ENCODE measurements at places on chromosomes 5 and 9. TPM values are rescaled to one million over a fixed set of nuclear protein-coding genes. Genes with fewer than 3 reads are reported as not detected.

- DNase-seq, result no peak
- no peaks in the 10 kb centered on the region for H3K27me3 ChIP-seq
- H3K27ac ChIP-seq, result peak overlapping the region; percentile 38
- no peaks in the 10 kb centered on the region for H3K36me3 ChIP-seq
- H3K4me1 ChIP-seq, result peaks cover 63% of the 10 kb centered on the region
Measured at GRCh38 chr5:76415855-76416254, 12.8 kb downstream of the IQGAP2 start.

GRCh38 chr9:126613651-126614050, at the start of gene LMX1B:
LMX1B (plus strand) TSS chr9:126613928; CDS start chr9:126614450, 522 bp downstream.
- DNase-seq, result no peak
- peaks cover 41% of the 10 kb centered on the region for H3K27me3 ChIP-seq
- H3K36me3 ChIP-seq, result peaks cover 6% of the 10 kb centered on the region
- no peak within 1 kb of the TSS for H3K27ac ChIP-seq

GRCh38 chr9:28539434-28540070, 966.3 kb upstream of the C9orf72 start:
- no peaks in the 10 kb centered on the region for H3K36me3 ChIP-seq
- H3K27ac ChIP-seq, result no peak overlapping the region
- H3K4me3 ChIP-seq, result no peak overlapping the region
- no peak for DNase-seq
- H3K27me3 ChIP-seq, result no peaks in the 10 kb centered on the region

GRCh38 chr5:166279828-166280227, 2011.6 kb upstream of the WWC1 start:
- no peaks in the 10 kb centered on the region for H3K36me3 ChIP-seq
- no peak overlapping the region for H3K27ac ChIP-seq
- no peaks in the 10 kb centered on the region for H3K27me3 ChIP-seq
- no peak overlapping the region for H3K4me3 ChIP-seq
- H3K4me1 ChIP-seq, result no peaks in the 10 kb centered on the region
- DNase-seq, result no peak

DNA sequence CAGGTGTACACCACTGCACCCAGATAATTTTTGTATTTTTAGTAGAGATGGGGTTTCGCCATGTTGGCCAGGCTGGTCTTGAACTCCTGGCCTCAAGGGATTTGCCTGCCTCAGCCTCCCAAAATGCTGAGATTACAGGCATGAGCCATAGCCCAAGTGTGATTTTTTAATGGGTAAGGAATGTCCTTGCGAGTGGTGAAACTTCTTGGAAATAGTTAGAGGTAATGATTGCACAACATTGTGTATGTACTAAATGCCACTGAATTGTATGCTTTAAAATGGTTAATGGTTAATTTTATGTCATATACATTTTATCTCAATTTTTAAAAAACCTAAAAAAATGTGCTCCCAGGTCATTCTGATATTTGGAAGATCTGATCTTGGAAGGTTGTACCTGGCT, 59.9 kb upstream of the IL6ST start:
- peaks cover 20% of the 10 kb centered on the region for H3K4me1 ChIP-seq
- H3K27me3 ChIP-seq, result peaks cover 13% of the 10 kb centered on the region
- H3K36me3 ChIP-seq, result no peaks in the 10 kb centered on the region

GRCh38 chr9:99445371-99445891, 223.3 kb downstream of the SEC61B start:
- H3K27ac ChIP-seq, result no peak overlapping the region
- no peak for DNase-seq
- peaks cover 29% of the 10 kb centered on the region for H3K27me3 ChIP-seq
- H3K36me3 ChIP-seq, result no peaks in the 10 kb centered on the region

GRCh38 chr5:95398989-95399388, 7.8 kb downstream of the FAM81B start:
- no peaks in the 10 kb centered on the region for H3K36me3 ChIP-seq
- H3K4me3 ChIP-seq, result no peak overlapping the region
- peaks cover 5% of the 10 kb centered on the region for H3K27me3 ChIP-seq
- H3K4me1 ChIP-seq, result no peaks in the 10 kb centered on the region
- H3K27ac ChIP-seq, result no peak overlapping the region
- DNase-seq, result no peak

GRCh38 chr5:147859962-147860640, 18.4 kb upstream of the SCGB3A2 start:
- H3K27me3 ChIP-seq, result no peaks in the 10 kb centered on the region
- no peak for DNase-seq
- H3K4me1 ChIP-seq, result no peaks in the 10 kb centered on the region
- no peak overlapping the region for H3K27ac ChIP-seq
- no peaks in the 10 kb centered on the region for H3K36me3 ChIP-seq

- H3K27me3 ChIP-seq, result peaks cover 37% of the 10 kb centered on the region
- peaks cover 7% of the 10 kb centered on the region for H3K36me3 ChIP-seq
- H3K4me1 ChIP-seq, result peaks cover 6% of the 10 kb centered on the region
- no peak overlapping the region for H3K27ac ChIP-seq
Measured at GRCh38 chr5:73314395-73315257, 134.0 kb downstream of the FOXD1 start.

- no peak overlapping the region for H3K4me3 ChIP-seq
- H3K4me1 ChIP-seq, result no peaks in the 10 kb centered on the region
- H3K36me3 ChIP-seq, result no peaks in the 10 kb centered on the region
- H3K27ac ChIP-seq, result no peak overlapping the region
- peaks cover 14% of the 10 kb centered on the region for H3K27me3 ChIP-seq
Measured at GRCh38 chr9:69264526-69264925, 60.5 kb upstream of the ENTREP1 start.

DNA sequence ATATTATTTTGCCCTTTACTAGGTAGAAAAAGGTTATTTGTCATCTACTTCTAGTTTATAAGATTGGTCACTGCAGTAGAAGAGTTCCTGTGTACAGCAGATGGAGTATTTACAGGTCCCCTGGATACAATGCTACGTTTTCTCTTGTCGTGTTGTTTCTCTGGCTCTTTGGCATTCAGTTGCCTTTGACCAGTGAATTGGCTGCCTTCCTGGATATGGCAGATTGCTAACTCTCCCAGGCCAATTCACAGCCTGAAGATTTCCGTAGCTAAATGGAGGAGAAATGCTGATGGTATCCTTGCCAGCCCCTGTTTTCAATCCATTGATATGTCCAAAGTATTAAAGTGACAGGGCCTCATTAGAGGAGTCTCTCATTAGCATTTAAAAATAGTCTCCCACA, 32.5 kb upstream of the GNAQ start:
- H3K27me3 ChIP-seq, result no peaks in the 10 kb centered on the region
- no peak for DNase-seq

DNA sequence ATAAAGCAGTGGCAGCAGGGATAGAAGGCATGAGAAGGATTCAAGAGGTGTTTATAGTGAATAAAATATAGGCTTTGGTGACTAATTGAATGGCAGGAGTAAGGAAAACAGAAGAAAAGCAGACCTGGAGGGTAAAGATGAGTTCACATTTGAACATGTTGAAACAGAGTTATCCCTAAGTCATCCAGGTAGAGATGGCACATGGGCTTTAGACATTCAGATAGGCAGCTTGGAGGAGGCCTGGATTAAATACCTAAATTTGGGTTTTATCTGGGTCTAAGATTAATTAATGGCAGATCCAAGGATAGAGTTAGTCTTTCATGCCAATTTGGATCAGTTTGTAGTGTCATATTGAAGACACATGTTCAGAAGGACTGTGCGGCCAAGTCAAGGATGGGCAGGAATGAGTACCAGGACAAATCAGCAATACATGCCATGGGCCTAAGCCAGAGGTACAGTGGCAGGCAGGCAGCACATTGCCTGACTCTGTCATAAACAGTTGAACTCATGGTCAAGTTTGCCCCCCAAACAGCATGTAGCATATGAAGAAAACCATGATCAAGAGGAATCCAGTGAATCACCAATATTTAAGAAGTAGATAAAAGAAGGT, 115.5 kb upstream of the SLC12A2 start:
- no peaks in the 10 kb centered on the region for H3K36me3 ChIP-seq
- H3K4me1 ChIP-seq, result no peaks in the 10 kb centered on the region
- no peak overlapping the region for H3K27ac ChIP-seq
- DNase-seq, result no peak
- no peaks in the 10 kb centered on the region for H3K27me3 ChIP-seq
- H3K4me3 ChIP-seq, result no peak overlapping the region

DNA sequence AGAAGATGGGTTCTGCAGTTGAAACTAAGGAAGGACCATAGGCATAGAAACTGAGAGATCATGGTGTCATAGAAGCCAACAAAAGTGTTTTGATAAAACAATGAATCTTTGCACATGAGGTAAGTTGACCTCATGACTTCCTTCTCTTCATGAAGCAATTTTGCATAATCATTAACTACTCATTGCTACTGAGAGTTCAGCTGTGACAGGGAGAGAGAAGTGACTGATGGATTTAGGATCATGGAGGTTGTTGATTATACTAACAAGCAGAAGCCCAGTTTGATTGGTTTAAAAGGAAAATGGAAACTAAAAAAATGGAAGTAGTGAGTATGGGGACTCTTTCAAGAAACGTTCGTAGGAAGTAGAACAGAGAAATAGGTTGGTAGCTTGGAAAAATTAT, 51.2 kb downstream of the PARP8 start:
- H3K4me1 ChIP-seq, result peaks cover 83% of the 10 kb centered on the region
- peak overlapping the region; percentile 8 for H3K4me3 ChIP-seq
- no peaks in the 10 kb centered on the region for H3K27me3 ChIP-seq
- H3K27ac ChIP-seq, result peak overlapping the region; percentile 6

DNA sequence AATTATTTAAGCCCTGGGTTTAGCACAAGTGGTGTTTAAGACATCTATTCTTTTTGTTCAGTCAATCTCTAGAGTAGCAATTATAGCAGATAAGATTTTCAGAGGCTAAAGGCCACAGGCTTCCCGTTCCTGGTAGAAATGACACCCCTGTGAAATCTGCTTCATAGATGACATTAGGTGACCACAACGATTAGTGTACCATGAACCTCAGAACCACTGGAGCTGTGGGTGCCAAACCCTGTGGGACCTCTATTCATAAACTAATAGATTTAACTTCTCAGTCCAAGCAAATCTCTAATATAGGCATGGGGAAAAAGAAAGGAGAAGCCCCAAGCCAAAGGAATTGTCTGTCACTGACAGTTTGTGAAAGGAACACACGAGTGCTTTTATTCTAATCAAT, 207.4 kb downstream of the ARRDC3 start:
- DNase-seq, result peak; percentile 63
- no peak overlapping the region for H3K4me3 ChIP-seq
- no peaks in the 10 kb centered on the region for H3K36me3 ChIP-seq

DNA sequence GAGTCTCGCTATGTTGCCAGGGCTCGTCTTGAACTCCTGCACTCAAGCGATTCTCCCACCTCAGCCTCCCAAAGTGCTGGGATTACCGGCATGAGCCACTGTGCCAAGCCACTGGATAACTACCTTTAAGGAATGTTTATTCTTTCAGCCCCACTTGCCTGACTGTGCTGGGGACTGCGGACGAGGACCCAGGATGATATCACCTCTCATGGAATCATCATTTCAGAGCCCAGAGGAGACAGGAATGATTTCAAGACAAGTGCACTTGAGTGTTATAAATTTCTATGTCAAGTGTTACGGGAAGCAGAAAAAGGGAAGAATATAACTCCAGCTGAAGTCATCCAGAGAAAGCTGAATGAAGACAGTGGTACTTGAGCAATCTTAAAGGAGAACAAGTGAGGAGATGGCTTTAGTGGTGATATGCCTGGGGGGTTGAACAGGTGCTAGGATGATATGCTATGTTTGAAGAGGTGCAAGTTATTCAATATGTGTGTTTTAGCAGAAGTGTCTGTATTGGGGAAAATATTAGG, 109.3 kb downstream of the DCP2 start:
- no peak overlapping the region for H3K4me3 ChIP-seq
- H3K4me1 ChIP-seq, result no peaks in the 10 kb centered on the region
- no peaks in the 10 kb centered on the region for H3K36me3 ChIP-seq
- H3K27me3 ChIP-seq, result peaks cover 22% of the 10 kb centered on the region
- H3K27ac ChIP-seq, result no peak overlapping the region
- DNase-seq, result no peak

DNA sequence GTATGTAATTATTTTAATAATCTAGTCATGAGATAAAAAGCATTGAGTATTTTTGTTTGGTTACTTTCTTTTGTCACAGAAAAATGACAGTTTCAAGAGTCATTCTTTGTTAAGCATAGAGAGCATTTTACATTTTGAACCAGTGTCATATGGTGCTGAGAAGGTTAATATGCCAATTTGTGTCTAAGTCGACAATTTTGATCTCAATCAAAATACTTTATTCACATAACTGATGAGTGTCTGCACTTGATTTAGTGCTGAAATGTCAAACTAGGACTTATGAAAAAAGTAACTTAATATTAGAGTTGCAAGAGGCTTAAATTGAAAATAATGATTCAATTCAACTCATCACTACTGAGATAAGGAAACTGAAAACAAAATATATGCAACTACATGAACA, 1804.6 kb upstream of the ACO1 start:
- H3K36me3 ChIP-seq, result no peaks in the 10 kb centered on the region
- H3K27ac ChIP-seq, result no peak overlapping the region
- no peak for DNase-seq
- H3K4me3 ChIP-seq, result no peak overlapping the region
- H3K27me3 ChIP-seq, result no peaks in the 10 kb centered on the region

DNA sequence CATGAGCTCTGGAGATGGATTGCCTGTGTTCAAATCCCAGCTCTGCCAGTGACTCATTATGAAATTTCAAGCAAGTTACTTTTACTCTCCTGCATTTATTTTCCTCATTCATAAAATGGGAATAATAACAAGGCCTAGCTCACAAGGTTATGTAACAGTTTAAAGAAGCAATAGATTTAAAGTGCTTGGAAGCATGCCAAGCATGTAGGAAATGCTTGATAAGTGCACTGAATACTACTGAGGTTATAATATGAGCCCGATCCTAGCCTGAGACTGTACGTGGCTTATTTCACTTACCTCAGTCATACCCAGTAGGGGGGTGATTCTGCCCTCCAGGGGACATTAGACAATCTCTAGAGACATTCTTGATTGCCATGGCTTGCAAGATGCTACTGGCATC, 734.1 kb upstream of the WWC1 start:
- no peaks in the 10 kb centered on the region for H3K4me1 ChIP-seq
- no peak for DNase-seq
- H3K4me3 ChIP-seq, result no peak overlapping the region
- H3K27me3 ChIP-seq, result no peaks in the 10 kb centered on the region
- no peaks in the 10 kb centered on the region for H3K36me3 ChIP-seq

MYOT gene
- not detected for total RNA-seq

FCN2 gene
- not detected for total RNA-seq

SNAPC3 gene
- total RNA-seq, result 27.2 TPM

SPAG8 gene
- 0.19 TPM for total RNA-seq

TMEM215 gene
- not detected for total RNA-seq

PCDHAC2 gene
- not detected for total RNA-seq

GPR107 gene
- total RNA-seq, result 32.8 TPM

PKD2L2 gene
- not detected for total RNA-seq

ACSL6 gene
- 0.67 TPM for total RNA-seq

ARID3C gene
- 0.31 TPM for total RNA-seq
